Hindlimb muscle (tissue), 1 donor: ENCODE measurements at places on chromosomes 2 and 18. TPM values are rescaled to one million over a fixed set of nuclear protein-coding genes. Genes with fewer than 3 reads are reported as not detected.

Gene LRATD1
- polyA plus RNA-seq, result 12.0 TPM

GRCh38 chr2:33655626-33656320 lies 56.7 kb upstream of the FAM98A start:
- no peak for DNase-seq

Gene TXNDC2
- polyA plus RNA-seq, result 0.12 TPM

Gene FARSB
- polyA plus RNA-seq, result 23.0 TPM

DNA sequence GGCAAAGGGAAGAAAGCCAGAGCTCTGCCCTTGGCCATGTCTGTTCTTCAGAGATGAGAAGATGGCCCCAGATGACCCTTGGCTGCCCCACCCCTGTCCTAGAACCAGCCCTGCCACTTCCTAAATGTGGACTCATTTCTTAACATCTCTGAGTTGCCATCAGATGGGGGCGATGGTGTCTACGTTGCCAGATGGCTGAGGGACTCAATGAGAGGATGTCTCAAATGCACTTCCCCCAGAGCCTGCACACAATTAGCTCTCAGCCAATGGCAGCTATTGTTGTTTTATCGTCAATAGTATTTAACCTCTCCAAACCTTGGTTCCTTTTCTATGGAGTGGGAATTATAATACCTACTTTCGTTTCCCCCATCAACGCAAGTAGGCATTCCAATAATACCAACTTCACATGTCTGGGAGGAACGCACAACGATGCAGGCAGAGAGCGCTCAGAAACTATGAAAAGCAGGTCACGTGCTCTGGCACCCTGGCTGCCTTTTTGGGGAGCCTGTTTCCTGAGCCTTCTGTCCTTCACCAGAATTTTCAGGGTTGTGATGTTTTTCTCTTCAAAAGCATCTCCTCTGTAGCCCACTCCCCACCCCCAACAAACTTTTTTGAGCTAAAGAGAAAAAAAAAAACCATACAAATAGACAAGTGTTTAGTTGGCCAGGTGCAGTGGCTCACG lies 100.3 kb downstream of the MCFD2 start:
- DNase-seq, result no peak

DNA sequence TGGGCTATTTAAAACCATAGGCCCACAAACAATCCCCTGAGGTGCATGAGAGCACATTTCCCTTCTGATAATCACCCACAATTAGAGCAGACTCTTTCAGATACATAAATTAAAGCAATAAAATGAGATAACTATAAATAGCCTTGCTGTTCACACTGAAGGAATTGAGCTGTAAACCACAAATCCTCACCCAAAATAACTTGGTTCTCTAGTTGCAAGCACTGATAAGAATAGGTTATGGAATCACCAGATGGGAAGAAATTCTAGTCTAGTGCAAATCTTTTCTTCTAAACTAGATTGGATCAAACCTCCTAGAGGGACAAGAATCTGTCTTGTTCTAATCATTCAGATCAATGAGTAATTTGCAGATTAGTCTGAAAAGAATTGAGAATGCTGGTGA lies 64.6 kb downstream of the NAB1 start:
- DNase-seq, result no peak

DNA sequence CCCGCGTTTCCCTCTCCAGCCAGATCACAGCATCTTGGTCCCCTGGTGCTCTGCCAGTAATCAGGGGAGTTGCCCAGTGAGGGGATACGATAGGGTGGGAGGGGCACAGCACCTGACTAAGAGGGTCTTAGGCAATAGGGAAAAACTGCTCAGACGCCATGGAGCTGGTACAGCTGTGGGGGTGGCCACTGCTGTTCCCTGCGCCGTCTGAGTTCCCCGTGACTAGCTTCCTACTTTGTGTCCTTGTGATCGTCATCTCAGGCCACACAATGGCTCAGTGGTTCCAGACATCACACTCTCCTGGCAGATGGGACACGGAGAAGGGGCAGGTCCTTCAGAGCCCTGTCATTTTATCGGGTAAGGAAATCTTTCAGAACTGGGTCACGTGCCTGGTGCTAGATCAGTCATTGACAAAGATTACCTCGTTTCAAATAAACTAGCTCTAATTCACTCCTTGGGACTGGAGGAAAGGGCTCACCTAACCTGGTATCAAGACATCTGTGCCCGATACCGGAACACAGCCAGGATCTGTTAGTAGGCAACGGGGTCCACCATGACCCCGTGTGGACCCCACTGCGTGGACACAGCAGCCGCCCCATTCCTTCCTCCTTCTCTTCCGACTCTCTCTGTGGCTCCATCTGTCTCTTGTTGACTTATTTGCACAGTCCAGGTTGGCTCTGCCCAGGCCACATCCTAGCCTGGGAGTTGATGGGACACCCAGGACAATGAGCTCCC lies 101.6 kb downstream of the PTGR3 start:
- no peak for DNase-seq

Gene STPG4
- polyA plus RNA-seq, result not detected

Gene PTPRM
- 80.2 TPM for polyA plus RNA-seq

- DNase-seq, result no peak
These were observed 2.1 kb downstream of the GATA6 start for GRCh38 chr18:22171258-22172119.

GRCh38 chr2:96470636-96471035 lies 34.5 kb downstream of the NEURL3 start:
- no peak for DNase-seq

Gene SERPINB3
- polyA plus RNA-seq, result not detected

Gene CPLX4
- polyA plus RNA-seq, result not detected

GRCh38 chr2:216163518-216163917 lies 54.4 kb downstream of the XRCC5 start:
- no peak for DNase-seq

DNA sequence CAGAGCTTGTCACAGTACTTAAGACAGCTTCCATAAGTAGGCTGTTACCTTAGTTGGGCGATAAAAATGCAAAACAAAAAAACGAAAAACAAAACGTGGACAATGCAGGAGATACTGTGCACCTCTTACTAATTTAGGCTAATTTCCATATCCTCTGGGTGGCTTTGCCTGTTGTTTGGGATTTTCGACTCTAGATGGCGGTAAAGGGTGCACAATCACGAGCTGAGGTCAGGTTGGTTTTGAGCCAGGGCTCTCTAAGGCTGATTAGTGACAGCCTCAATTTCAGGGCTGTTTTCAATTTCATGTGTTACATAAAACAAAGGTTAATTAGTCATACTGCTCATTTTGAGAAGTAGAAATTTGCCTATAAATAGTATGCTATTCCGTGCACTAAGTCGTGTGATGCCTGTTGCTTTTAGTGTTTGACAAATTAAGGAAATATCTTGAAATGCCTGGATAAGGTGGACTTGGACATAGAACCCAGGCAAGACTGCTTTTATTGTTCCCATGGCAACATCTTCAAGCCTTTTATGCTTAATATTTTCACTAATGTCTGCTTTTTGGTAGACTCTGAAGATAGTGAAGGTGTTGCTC lies 493.1 kb downstream of the SOCS6 start:
- DNase-seq, result peak; percentile 16

Gene RUFY4
- 0.13 TPM for polyA plus RNA-seq

Gene KCNG3
- 0.05 TPM for polyA plus RNA-seq

Gene CD207
- 0.27 TPM for polyA plus RNA-seq

- DNase-seq, result no peak
These were observed 339.5 kb downstream of the TXNL1 start for GRCh38 chr18:56298935-56299334.

Gene ALPP
- not detected for polyA plus RNA-seq

- no peak for DNase-seq
These were observed 43.4 kb downstream of the FAM98A start for GRCh38 chr2:33555681-33556080.

DNA sequence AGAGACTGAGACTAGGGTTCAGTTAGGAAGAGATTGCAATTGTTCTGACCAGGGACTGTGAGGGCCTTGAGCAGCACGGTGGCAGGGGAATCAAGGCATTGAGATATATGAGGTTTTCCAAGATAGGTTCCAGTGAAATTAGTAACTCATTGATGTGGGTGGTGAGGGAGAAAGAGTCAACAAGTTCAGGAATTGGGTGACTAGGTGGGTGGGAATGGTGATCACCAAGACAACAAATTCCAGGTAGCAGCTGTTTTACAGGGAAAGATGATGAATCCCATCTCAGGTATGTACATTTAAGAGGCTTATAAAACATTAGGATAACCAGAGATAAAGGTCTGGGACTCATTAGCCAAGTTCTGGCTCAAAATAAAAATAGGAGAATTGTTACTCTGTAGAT lies 251.5 kb upstream of the MGAT5 start:
- no peak for DNase-seq

- no peak for DNase-seq
These were observed 204.8 kb downstream of the HDAC4 start for GRCh38 chr2:239195992-239196391.

- DNase-seq, result no peak
These were observed 73.3 kb downstream of the NAB1 start for GRCh38 chr2:190722061-190722759.

DNA sequence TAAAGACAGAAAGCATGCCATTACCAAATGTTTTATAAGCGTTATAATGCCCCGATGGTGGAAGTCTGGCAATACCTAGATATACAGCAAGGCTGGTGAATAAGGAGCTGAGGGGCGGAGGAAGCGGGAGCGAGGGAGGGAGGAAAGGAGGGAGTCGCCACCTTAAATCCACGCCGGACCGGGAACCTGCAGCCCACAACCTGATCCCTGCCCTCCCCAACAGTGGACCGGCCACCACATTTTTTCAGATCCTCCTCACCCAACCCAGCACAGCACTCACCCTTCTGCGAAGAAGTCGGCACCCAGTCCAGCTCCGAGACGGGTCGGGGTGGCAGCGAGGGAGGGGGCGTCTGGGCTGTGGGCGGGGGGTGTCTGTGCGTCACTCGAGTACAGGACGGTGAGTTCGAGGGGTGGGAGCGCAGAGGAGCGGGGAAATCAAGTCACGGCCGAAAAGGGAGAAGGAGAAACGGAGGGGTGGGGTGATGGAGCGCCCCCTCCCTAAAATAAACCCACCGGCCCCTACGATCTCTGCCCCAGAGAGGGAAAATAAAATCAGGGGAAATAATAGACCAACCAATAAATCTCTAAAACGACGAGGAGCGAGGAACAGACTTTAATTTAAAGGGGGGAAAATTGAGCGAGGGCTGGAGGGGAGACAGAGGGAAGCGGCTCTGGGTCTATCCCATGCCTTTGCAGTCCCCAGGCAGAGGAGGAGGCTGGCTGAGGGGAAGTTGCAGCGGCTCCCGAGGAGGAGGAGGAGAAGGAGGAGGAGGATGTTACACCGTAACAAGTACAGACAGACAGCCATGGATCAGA lies 96.5 kb upstream of the SERTAD2 start:
- peak; percentile 53 for DNase-seq

GRCh38 chr18:6401687-6402086 lies 13.0 kb downstream of the L3MBTL4 start:
- no peak for DNase-seq

Gene PLGLB2
- polyA plus RNA-seq, result 1.2 TPM

DNA sequence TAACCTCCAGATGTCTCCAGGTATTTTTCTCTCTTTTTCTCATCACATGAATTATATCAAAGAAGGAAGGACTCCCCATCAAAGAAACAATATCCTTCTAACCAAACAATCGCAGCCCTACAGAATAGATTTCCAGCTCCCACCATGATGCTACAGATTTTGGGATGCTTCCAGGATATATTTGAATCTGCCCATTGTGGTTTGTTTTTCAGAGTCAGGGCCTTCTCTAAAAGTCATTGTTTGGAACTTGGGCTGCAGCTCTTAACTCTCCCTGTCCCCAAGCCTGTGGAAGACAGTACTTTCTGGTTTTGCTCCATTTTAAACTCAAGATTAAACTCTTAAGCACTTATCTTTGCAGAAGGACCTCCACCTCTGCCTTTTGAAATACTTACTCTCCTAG lies 223.2 kb downstream of the PMAIP1 start:
- no peak for DNase-seq

- DNase-seq, result no peak
These were observed 691.8 kb upstream of the CHAC2 start for GRCh38 chr2:53075760-53076159.

DNA sequence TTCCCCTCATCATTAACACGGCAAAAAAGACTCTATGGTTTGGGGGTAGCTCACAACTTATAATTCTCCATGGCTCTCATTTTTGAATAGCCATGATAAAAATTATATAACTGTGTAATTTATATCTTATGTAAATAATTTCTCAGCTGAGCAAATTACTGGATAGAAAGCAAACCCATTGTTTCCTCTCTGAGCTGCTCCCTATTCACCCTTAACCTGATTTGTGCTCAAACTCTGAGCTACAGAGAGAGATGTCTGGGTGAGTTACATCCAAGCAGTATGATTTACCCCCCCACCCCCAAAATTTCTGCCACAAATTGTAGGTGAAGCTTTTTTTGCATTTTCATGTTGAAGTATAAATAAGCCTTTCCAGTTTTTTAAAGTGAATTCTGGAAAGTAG lies 123.7 kb downstream of the TFCP2L1 start:
- DNase-seq, result no peak

GRCh38 chr18:68448736-68449135 lies 266.2 kb downstream of the TMX3 start:
- DNase-seq, result no peak

Gene GCA
- 13.8 TPM for polyA plus RNA-seq

- no peak for DNase-seq
These were observed 128.5 kb downstream of the TANC1 start for GRCh38 chr2:159096901-159097300.

Gene MAL
- 5.2 TPM for polyA plus RNA-seq

Gene IL1R1
- 9.3 TPM for polyA plus RNA-seq

GRCh38 chr18:3967359-3968180 lies 487.5 kb downstream of the DLGAP1 start:
- no peak for DNase-seq

DNA sequence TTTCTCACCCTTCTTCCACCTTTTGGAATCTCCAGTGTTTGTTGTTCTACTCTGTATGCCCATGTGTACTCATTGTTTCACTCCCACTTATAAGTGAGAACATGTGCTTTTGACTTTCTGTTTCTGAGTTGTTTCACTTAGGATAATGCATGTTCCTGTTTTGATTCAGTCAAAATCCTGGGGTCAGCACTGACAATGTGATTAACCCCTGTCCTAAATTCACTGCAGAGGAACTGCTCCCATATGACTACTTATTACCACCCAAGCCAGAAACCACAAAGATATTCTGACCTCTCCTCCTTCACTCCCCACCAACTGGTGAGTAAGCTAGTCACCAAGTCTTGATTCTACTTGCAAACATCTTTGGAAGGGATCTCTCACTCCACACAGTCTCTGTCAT lies 251.4 kb upstream of the TCF4 start:
- no peak for DNase-seq

- no peak for DNase-seq
These were observed 39.9 kb downstream of the TGFA start for GRCh38 chr2:70513738-70514137.

- DNase-seq, result no peak
These were observed 36.4 kb upstream of the GCG start for GRCh38 chr2:162188451-162188850.

DNA sequence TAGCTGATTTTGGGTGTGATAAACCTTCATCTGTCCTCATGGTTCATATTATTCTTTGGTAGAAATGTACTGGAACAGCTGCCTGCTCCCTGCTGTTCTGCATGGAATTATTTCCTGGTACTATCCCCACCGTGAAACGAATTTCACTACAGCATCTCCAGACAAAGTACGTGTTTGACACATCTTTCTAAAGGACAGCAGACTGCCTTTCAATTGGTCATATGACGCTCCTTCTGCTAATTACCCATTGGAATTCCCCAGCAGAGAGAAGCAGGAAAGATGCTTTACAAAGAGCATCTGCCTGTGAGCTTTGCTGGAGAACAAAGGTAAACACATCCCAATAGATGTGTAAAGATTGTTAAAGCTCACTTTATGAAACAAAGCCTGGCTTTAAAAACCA lies 4.4 kb upstream of the RFX8 start:
- no peak for DNase-seq
